ENCODE measurements at places on chromosomes 6 and 20. TPM values are rescaled to one million over a fixed set of nuclear protein-coding genes. Genes with fewer than 3 reads are reported as not detected.
A peak's percentile ranks its signal among the peaks of the same experiment; 100 is the strongest.

The CALHM4 gene
- not detected for total RNA-seq

DNA sequence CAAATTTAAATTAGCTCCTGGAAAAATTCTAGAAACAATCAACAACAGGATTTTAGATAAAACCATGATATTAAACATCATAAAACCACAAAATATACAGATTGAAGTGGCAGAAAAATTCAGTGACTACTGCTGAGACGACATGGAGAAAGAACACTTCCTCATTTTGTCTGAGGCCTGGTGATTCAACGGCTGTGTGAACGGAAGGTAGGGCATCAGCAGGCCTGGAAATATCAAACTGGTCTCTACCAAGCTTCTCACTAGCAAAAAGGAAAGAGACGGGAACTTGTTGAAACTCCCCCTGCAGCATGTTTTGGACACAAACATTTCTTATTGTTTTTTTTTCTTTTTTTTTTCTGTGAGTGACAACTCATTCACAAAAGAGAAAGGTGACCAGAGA, 58.0 kb upstream of the AHI1 start:
- peak; percentile 38 for DNase-seq

- DNase-seq = peak; percentile 61
Observed at GRCh38 chr6:24666097-24666640, 530 bp downstream of the TDP2 start.

The SIRPB2 gene
- 1.3 TPM for total RNA-seq

DNA sequence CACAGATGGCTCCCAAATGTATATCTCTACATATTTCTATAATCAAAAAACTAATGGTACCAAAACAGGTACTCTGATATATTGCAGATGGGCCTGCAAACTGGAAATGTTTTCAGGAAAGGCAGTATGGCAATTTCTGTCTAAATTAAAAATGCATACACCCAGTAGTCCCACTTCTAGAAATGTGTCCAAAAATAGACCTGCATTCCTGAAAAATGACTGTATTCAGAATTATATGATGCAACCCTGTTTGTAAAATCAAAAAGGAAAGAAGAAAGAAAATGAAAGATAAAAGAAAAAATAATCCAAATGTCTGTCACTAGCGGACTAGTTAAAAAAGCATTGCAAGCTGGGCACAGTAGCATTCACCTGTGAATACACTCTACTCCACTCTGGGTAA, 12.9 kb upstream of the MICB start:
- DNase-seq = no peak

The SRSF3 gene
- 224 TPM for total RNA-seq

The HLA-DRA gene
- not detected for total RNA-seq

GRCh38 chr6:3228771-3229565, 1.5 kb upstream of the TUBB2B start:
- DNase-seq = no peak

DNA sequence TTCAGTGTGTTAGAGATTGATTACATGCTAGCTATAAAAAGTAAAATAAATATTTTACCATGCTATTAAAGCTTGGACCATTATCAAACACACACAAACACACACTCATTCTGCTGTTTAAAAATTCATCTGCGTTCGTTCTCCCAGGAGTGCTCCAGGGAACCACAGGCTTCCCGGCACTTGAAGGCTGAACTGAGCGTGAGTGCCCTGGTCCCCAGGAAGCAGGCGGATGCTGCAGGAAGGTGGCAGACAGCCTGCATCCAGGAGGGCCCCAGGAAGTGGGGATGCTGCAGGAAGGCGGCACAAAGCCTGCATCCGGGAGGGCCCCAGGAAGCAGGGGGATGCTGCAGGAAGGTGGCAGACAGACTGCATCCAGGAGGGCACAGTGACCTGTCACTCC, 147.2 kb upstream of the SNX9 start:
- DNase-seq = no peak

DNA sequence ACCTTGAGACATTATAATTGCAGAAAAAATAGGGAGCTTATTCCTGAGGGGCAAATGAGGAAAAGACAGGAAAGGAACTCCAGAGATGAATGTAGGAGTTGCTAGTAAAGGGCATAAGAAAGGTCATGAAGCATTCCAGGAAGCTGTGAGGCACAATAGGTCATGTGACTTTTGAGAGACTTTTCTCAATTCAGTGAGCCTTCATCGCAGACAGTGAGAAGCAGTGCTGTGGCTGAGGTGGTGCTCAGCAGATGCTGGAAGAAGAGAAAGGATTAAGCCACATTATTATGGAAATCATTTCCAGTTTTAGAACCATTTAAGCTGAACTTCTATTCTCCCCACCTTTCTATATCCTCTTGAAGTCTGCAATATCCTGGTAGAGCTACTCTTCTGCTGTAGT, 4.1 kb downstream of the SPTLC3 start:
- DNase-seq = no peak

The FERMT1 gene
- 0.28 TPM for total RNA-seq

The BPIFB3 gene
- not detected for total RNA-seq

The PBOV1 gene
- not detected for total RNA-seq

GRCh38 chr6:70527071-70527737, 39.5 kb upstream of the SDHAF4 start:
- DNase-seq = no peak

GRCh38 chr20:53692465-53693067, 98.9 kb upstream of the ZNF217 start:
- DNase-seq = peak; percentile 32

The SLC17A9 gene
- total RNA-seq = 11.8 TPM

DNA sequence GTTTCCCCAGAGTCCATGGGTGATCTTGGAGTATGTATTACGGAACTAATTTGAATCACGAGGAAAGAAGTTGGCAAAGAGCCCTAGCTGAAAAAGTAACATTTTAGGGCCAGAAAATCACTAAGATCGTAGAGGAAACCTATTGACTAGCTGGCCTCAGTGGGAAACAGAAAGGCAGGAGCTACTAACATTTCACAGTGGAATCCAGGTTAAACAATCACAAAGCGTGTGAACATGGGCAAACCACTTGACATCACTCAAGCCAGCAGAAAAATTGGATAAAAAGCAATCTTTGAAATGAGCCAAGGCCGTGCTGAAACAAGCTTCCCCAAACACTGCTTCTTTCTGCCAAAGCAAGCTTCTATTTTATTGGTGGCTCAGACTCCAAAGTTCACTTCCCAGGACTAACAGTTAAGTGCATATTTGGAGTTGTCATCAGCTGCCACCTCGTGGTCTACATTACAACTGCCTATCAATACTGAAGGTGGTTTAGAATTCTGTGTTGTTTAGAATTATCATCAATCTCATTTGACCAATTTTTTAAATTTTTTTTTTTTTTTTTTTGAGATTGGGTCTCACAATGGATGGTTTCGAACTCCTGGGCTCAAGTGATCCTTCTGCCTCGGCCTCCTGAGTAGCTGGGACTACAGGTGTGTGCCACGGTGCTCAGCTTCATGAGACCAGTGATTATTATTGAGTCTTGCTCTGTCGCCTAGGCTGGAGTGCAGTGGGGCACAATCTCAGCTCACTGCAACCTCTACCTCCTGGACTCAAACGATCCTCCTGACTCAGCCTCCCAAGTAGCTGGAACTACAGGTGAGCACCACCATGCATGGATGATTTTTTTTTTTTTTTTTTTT, 10.6 kb downstream of the RPS10 start:
- peak; percentile 88 for DNase-seq

The B3GAT2 gene
- total RNA-seq = not detected

GRCh38 chr6:75409286-75409685, 84.3 kb downstream of the FILIP1 start:
- no peak for DNase-seq

- no peak for DNase-seq
Observed at GRCh38 chr6:73727114-73727513, 31.1 kb downstream of the CD109 start.

DNA sequence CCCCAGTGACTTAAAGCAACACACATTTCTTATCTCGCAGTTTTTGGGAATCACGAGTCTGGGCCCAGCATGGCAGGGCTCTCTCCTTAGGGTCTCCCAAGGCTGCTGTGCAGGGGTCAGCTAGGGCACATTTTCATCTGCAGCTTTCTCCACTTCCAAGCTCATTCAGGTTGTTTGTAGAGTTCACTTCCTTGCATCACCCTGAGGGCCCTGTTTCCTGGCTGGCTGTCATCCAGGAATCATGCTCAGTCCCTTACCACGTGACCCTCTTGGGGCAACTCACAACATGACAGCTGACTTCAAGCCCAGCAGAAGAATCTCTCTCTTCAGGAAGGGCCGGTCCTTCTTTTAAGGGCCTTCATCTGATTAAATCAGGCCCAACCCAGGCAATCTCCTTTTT, 21.3 kb downstream of the SNAP25 start:
- DNase-seq = peak; percentile 71

- no peak for DNase-seq
Observed at GRCh38 chr6:134117409-134117808, 65.0 kb upstream of the SLC2A12 start.

GRCh38 chr20:60820149-60820548, 431.9 kb upstream of the CDH4 start:
- no peak for DNase-seq

- peak; percentile 50 for DNase-seq
Observed at GRCh38 chr6:26103141-26103769, 16.0 kb downstream of the HFE start.

DNA sequence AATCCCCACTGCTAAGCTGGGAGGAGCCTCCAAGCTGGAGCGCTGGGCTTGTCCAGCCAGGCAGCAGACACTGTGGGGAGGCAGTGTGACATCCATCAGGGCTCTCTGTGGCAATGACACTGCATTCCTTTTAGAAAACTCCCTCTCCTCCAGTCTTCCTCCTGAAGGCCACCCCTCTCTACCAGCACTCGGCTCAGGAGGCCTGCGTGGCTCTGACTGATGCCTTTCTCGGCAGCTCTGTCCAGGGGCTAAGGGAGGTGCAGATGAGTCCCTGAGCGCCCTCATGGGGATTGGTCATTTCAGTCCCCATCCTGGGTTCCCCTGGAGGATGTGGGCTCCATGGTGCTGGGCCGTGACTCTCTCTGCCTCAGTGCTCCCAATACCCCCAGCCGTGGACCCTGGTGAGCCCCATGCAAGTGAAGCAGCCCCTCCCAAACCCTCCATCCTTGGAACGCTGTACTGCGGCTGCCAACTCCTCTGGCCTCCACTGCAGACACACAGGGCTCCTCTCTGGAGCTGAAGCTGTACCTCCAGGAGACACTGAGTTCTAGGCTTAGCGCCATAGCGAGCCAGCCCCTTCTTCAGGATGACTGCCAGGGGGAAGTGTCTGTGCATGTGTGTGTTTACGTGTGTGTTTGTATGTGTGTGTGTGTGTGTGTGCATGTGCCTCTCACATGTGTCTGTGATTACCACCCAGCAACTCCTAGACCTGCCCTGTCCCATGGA, 209.6 kb downstream of the ERMARD start:
- DNase-seq = no peak

The ZSCAN23 gene
- total RNA-seq = 0.51 TPM

DNA sequence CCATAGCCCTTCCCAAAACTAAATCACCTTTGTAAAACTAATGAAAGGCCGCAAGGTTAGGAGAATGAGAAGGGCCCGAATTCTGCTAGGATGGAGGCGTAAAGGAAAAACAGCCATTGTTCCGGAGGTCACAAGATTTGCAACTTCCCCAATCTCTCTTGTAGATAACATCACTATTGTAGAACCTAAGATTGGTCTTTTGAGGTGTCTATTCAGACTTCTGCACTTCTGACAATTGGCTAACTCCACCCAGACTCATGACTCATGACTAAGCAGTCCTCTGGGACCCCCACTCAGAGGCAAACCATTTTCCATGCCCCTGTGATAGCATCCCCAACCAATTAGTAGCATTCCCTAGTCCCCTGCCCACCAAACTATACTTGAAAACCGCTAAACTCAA, 210.5 kb upstream of the SHLD1 start:
- no peak for DNase-seq

DNA sequence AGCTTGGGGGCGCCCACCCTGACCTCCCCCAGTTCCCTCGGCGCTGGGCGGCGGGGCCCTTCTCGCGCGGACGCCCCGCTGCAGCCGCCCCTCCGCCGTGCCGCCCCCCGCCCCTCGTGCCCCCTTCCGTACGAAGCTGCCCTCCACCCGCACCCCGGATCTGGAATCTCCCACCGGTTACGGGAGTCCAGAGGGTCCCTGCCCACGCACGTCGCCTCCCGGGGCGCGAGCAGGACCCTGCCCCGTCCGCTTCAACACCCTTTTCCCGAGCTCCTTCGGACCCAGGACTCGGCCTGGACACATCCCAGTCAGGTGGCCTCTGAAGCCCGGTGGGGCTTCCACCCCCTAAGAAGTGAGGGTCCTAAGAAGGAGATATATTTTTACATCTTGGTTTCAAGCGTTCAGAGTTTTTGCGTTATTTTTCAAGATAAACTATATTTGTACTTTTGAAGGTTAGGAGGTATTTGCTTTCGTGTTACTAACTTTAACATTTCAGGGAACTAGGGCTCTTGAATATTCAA, 506 bp downstream of the ARFGAP1 start:
- peak; percentile 14 for DNase-seq

The SPATA25 gene
- 1.0 TPM for total RNA-seq

DNA sequence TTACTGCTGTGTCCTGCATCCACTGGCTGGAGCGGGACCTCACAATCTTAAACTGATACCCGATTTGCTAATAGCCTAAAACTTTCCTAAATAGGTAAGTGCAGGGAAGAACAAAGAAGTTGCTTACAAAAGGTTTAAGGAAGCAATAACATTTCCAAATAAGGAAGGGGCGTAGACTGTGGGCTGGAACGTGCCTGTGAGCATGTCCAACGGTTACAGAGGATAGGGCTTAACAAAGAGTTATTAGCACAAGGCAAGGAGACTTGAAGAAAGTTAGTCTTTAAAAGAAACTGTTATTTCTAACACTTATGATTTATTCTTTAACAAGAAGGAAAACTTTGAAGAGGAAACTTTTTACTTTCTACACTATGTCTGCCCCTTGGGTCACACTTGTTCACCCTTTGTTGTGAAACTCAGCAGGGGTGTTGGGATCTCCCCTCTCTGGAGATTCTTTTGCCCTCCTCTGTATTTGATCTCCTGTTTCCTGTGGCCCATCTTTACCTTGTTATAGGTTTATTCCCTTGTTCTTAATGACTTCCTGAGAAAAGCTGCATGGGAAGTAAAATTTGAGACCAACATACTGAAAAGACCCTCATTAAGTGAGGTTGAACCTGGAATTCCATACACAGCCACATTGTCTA, 28.7 kb downstream of the KAT14 start:
- no peak for DNase-seq

DNA sequence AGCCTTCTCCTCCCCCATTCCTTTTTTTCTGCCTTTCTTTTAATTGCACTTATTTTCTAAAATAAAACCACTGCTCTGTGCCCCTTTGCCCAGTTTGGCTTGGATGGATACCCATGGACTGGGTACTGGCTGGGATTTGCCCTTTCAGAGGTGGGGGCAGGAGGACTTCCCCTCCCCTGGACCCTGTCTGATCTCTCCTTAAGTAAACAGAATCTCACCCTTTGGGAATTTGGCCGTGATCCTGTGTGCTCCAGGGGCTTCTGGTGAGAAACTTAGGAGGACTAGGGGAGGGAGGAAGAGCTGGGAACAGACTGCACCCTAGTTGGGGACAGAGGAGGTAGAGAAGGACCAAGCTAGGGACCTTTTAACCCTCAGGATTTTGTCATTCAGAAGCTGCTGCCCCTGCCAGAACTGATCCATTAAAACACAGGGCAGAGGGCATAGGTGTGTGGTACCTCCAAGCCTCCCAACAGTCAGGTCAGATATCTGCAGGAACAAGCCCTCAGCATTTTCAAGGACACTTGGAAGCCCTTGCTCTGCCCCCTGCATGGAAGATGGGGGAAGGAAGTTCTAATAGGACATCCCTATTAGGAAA, 7.3 kb downstream of the FOXP4 start:
- no peak for DNase-seq

- DNase-seq = peak; percentile 75
Observed at GRCh38 chr20:2005831-2006426, 12.1 kb upstream of the PDYN start.

The FAM83B gene
- total RNA-seq = not detected
